ENCODE measurements at places on chromosomes 7 and 10.

GRCh38 chr7:77950548-77950947 is 152.0 kb downstream of the PHTF2 start:
- DNase-seq: no peak

- no peak for DNase-seq
These were observed 101.4 kb downstream of the HIPK2 start for GRCh38 chr7:139676390-139676789.

GRCh38 chr10:73915206-73915851 is 4.4 kb downstream of the PLAU start:
- DNase-seq: no peak

GRCh38 chr7:127252377-127252713 is 396 bp downstream of the GRM8 start:
- no peak for DNase-seq

DNA sequence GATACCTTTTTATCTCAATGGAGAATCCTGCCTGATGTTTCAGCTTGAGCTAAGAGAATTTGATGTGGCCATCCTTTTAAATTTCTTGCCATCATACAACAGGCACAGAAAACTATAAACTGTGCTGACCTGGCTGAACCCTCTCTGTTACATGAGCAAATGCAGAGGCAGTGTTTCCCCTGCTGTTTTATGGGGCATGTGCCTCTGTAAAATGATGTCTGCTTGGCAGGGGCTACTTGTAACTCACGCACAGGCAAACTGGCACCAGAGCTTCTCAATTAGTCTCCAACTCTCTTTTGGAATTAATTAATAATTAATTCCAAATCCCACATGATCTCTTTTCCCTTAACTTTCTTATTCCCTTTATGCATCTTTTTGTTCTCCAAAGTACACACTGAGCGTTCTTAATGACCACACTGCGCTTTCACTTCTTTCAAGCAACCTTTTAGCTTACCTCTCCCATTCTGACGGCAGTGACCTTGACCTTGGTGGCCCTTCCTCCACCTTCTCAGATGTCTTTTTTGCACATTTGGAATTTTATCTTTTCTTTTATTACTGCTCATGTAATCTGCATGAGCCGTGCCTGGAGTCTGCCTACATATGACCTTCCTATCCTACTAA is 334.0 kb downstream of the PLXNA4 start:
- DNase-seq: no peak

DNA sequence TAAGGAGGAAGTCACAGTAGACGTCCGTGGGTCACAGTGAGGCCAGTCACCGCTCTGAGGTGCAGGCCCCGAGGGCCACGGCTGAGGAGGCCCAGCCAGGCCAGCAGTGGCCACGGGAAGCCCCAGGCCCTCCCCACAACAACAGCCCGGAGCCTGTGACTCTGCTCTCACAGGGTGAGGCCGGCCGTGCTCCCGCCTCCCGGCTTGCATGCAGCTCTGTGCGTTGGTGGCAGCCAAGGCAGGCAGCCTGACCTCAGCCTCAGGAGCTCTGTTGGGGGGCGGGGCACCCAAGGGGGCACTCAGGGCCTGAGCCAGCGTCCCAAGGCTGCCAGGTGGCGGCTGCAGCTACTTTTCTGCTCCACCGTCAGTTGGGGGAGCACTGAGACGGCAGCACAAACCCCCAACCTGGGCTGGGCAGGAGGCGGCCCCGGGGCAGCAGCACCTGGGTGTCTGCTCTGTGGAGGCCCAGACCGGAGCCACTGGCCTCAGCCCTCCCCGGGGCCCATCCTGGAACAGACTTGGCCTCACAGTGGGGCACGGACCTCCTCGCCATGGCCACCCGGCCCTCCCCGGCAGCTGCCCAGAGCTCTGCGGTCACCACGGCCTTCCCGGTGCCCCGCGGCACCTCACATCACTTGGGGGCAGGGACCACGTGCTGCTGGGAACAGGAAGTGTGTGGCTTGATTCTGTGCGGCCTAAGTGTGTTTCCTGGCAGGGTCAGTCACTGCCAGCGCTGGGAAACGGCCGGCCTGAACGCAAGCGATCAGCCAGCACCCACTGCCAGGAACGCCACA is 13.3 kb downstream of the CYP2W1 start:
- DNase-seq: no peak

DNA sequence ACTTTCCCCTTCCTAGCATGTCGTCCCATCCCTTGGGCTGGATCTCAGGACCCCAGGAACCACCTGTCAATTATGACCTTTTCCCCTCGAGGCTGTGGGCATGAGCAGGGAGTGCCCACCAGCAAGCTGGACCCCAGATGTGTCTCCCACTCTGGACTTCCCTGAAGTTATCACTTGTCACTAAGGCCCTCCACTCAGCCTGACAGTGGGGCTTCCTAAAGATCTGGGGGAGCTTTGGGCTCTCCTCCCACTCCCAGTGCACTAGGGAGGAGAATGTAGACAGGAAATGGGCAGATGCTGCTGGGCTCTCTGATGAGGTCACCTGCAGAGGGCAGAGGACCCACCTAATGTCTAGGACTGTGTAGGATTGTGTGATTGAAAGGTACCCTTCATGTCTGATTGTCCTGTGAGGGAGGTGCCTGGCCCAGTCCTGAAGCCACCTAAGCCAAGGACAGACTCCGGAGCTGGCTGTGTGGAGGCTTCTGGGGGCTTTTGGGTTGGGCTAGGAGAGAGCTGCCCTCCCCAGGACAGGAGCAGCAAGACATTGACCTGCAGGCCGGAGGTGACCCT is 18.7 kb downstream of the MYO1G start:
- DNase-seq: no peak

- DNase-seq: no peak
These were observed 547.7 kb upstream of the GALNT17 start for GRCh38 chr7:70583965-70584883.

GRCh38 chr7:98930921-98931320 is 52.6 kb downstream of the TRRAP start:
- DNase-seq: no peak

DNA sequence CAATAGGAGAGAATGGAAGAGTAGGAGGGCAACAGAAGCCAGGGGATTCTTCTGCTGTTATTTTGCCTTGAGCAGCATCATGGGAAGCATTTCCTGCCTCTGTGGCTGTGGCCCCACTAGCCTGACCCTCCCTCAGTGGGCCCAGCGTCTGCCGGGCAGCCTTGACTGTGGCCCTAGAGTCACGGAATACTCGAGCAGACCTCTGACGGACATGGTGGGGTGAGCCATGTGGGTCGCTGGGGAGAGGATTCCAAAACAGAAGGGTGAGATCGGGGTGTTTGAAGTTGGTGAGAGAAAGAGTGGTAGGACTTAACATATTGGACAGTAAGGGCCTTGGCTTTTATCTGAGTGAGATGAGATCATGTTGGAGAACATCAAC is 8.3 kb upstream of the PRKAG2 start:
- DNase-seq: no peak

DNA sequence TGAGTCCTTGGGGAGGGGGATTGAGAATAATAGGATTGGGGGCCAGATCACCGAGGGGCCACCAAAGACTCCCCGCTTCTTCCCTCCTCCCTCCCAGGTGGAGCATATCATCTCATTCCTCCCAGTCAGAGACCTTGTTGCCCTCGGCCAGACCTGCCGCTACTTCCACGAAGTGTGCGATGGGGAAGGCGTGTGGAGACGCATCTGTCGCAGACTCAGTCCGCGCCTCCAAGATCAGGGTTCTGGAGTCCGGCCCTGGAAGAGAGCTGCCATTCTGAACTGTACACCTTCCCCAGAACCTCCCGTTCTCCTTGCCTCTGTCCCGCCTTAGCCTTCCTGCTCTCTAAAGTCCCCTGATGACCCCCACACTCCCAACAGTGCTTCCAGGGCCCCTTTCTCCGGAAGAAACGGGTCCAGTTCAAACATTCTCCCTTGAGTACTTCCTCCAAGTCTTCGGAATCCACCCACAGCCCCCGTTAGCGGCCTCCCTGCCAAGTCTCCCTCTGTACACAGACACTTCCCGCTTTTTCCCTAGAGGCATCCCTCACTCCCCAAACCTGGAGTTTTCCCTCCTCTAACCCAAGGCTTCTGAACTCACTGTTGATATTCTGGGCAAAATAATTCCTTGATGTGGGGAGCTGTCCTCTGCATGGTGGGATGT is 4.1 kb downstream of the FBXO24 start:
- no peak for DNase-seq

DNA sequence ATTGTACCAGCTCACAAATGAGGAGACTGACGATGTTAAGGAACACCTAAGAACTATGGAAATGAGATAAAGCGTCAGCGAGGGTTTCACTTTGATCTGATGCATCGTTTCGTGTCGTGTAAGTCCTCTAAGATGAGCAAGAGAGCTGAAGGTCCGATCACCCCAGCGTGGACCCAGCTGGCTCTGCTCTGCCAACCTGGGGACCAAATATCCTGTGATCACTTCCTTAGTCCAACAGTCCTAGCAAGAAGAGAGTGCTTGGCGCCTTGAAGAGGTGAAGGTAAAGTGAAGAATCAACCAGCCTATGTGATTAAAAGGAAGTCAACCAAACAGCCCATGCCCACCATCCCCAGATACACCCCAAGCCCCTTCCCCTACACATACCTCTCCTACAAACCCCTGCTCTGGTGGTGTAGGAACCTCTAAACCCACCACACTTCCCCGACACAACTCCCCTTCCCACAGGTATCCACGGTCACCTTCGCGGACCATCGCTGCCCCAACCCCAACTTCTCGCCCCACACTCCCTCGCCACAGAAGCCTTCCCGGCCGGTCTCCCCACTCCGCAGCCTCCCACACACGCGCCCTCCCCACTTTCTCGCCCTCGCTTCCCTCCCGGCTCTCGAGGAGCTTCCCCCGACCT is 722 bp downstream of the UPF2 start:
- DNase-seq: peak; percentile 31

DNA sequence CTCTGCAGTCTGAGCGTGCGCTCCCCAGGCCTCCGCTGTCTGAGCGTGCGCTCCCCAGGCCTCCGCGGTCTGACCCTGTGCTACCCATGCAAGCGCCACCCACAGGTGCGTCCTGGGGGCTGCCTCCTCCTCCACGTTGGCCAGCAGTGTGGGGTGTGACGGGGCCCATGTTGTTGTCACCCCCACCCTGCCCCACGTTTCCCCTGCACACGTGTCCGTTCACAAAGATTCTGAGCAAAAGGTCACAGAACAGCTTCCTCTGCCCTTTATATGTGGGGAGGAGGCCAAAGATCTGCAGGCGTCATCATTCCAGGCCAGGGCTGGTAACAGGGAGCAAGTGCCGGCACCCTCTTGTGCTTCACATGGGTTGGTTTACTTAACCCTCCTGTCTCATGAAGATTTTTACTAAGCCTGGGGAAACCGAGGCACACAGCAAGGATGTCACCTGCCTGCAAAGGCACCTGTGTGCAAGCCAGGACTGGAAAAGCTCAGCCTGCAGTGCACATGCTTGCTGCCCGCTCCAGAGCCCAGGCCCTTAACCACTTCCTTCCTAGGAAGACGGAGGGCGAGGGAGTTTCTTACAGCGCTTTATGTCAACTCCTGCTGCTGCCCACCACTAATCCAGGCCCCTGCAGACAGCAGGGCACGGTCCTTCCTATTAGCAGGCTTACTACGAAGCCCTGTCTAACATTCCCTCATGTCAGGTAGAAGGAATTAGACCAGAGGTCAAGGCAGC is 4.8 kb downstream of the GPR146 start:
- no peak for DNase-seq
